Panc1 (cell line): ENCODE measurements at places on chromosomes 1 and 21. TPM values are rescaled to one million over a fixed set of nuclear protein-coding genes. Genes with fewer than 3 reads are reported as not detected.

DNA sequence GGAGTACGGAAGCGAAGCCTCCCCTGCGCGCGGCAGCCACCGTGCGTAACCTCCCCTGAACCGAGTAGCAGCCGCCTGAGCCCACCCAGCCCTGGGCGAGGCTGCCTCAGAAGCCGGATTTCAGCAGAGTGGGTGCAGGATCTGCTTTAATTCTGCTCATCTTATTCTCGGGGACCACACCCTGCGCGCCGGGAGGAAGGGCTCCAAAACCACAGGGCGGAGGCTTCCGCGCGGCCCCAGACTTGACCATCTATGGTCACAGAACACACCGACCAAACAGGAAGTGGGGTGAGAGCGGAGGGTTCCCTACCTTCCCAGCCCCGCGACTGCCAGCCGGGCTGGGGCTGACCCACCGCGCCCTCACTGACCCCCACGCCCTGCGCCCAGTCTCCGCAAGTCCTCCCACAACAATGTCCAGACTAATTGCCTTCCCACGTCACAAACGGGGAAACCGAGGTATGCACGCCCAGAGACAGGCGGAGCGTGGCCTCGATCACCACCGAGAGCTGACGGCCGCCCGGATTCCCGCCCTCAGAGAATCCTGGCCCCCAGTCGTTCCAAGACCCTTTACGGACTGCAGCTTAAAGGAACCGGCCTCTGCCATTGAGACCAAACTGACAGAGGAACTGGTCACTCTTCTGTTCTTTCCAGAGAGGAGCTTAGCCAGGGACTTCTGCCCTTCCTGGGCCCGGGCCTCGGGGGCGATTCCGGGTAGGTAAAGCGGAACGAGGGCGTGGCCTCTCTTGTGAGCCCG is 595 bp upstream of the CAP1 start:
- H3K27ac ChIP-seq = peak overlapping the region; percentile 98
- peaks cover 9% of the 10 kb centered on the region; the same call in 1 of the 2 replicates for H3K36me3 ChIP-seq
- H3K4me3 ChIP-seq = peak overlapping the region; percentile 96
- peak; percentile 73 for DNase-seq

DNA sequence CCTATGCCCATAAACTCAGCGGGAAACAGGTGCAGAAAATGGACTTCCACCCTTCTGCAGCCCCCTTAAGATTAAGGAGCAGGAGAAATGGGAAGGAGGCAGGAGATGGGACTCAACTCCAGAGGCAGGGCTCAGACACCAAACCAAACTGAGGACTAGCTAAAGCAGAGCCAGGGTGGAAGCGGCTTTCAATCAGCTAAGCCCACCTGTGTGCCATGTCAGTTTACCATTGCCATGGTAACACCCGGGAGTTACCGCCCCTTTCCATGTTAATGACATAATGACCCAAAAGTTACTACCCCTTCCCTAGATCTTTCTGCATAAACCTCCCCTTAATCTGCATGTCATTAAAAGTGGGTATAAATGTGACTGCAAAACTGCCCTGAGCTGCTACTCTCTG is 653.5 kb downstream of the PTPRU start:
- H3K36me3 ChIP-seq = no peaks in the 10 kb centered on the region
- no peaks in the 10 kb centered on the region for H3K4me1 ChIP-seq
- DNase-seq = no peak
- peaks cover 2% of the 10 kb centered on the region; the same call in 1 of the 2 replicates for H3K27me3 ChIP-seq
- no peak overlapping the region for H3K27ac ChIP-seq

- H3K4me3 ChIP-seq = no peak overlapping the region
- no peak for DNase-seq
- H3K4me1 ChIP-seq = no peaks in the 10 kb centered on the region
- no peak overlapping the region for H3K27ac ChIP-seq
- no peaks in the 10 kb centered on the region; the same call in 1 of the 2 replicates for H3K36me3 ChIP-seq
- no peaks in the 10 kb centered on the region for H3K27me3 ChIP-seq
Measured at GRCh38 chr1:248787430-248787829, 31.9 kb upstream of the LYPD8 start.

DNA sequence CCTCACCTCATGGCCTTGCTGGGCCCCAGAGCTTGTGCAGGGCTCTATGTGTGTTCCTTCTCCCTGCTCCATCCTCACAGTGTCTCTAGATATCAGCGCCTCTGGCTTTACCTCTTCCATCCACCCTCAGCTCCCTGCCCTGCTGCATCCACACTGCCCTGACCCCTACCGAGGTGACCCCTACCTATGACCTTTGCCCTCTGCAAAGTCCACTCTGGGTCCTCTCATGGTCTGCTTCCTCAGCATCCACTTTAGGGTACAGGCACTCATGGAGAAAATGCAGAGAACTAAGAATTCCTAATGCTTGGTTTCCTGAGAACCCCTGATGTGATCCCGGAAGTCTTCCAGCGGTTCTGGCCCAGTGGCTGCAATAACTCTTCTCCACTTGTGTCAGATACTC is 46.9 kb upstream of the PAXBP1 start:
- no peaks in the 10 kb centered on the region for H3K36me3 ChIP-seq
- DNase-seq = no peak
- H3K27me3 ChIP-seq = no peaks in the 10 kb centered on the region
- H3K4me3 ChIP-seq = no peak overlapping the region
- H3K27ac ChIP-seq = no peak overlapping the region

- H3K4me3 ChIP-seq = no peak overlapping the region
- H3K4me1 ChIP-seq = no peaks in the 10 kb centered on the region
- no peaks in the 10 kb centered on the region for H3K27me3 ChIP-seq
- DNase-seq = no peak
- no peaks in the 10 kb centered on the region for H3K36me3 ChIP-seq
- no peak overlapping the region for H3K27ac ChIP-seq
Measured at GRCh38 chr1:204045430-204045829, 27.5 kb upstream of the SOX13 start.

- no peaks in the 10 kb centered on the region for H3K27me3 ChIP-seq
- no peak overlapping the region for H3K4me3 ChIP-seq
- no peaks in the 10 kb centered on the region for H3K36me3 ChIP-seq
- H3K27ac ChIP-seq = no peak overlapping the region
- no peak for DNase-seq
Measured at GRCh38 chr1:31203215-31203614, 36.5 kb downstream of the NKAIN1 start.

DNA sequence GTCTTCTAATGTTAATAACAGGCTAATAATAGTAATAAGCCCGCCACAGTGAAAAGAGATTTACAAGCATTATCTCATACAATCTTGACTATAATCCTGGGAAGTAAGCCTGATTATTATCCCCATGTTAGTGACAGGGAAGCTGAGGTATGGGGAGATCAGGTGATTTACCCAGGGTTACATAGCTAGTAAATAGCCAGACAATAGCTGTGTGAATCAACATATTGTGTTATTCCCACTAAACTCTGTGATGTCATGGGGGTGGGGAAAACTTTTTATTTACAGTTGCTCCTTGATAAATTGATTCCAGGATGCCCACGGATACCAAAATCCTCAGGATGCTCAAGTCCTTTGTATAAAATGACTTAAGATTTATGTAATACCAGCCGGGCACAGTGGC is 181.9 kb downstream of the LMO4 start:
- H3K36me3 ChIP-seq = no peaks in the 10 kb centered on the region
- H3K27ac ChIP-seq = no peak overlapping the region
- H3K4me3 ChIP-seq = no peak overlapping the region
- no peak for DNase-seq
- H3K4me1 ChIP-seq = no peaks in the 10 kb centered on the region
- H3K27me3 ChIP-seq = no peaks in the 10 kb centered on the region

DNA sequence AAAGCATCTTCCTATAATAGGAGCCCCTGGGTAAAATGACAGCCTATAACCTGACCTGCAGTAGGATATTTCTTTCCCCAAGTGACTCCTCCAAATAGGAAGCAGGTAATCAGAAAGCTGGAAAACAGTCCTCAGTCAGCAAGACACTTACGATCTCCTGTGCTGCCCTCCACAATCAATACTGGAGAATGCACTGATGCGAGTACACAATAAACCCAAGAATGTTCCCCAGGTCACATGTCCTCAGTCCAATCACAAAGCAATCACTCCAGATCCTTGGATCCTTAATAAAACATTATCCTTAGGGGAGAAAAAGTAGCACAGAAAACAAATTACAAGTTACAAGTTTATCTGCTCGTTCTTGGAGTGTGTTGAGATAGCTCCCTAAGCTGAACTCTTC is 233.1 kb downstream of the SLC45A1 start:
- no peaks in the 10 kb centered on the region for H3K36me3 ChIP-seq
- H3K4me3 ChIP-seq = no peak overlapping the region
- no peak overlapping the region for H3K27ac ChIP-seq
- no peak for DNase-seq
- H3K27me3 ChIP-seq = no peaks in the 10 kb centered on the region
- H3K4me1 ChIP-seq = peaks cover 13% of the 10 kb centered on the region

DNA sequence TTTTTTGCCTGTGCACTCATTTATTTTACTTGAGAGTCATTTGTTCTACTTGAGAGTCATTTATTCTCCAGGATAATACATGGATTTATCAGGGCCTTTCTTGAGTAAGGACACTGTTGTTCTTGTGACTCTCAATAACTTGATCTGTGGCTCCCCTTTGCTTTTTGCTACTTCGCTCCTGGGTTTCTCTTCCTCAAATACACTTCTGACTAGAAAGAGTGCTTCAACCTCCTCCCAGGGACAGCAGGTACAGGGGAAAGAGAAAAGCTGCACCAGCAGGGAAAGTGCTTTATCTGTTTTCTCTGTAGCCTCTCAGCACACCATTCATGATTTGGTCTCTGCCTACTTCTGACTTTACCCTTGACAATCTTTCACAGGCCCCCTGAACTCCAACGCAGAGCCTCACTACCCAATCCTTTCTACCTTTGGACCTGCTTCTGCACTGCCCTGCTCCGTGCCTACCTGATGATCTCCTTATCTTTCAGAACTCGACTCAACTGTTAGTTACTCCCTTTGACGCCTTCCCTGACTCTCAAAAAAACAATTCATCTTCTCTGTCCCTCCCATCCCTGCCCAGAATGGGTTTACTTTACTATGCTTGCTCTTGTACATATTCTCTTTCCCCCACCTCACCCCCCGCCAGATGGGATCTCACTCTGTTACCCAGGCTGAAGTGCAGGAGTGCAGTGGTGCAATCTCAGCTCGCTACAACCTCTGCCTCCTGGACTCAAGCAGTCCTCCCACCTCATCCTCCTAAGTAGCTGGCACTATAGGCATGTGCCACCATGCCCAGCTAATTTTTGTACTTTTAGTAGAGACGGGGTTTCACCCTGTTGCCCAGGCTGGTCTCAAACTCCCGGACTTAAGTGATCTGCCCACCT is 15.6 kb upstream of the PIGM start:
- H3K27ac ChIP-seq = no peak overlapping the region
- no peak for DNase-seq
- no peaks in the 10 kb centered on the region for H3K4me1 ChIP-seq
- no peak overlapping the region for H3K4me3 ChIP-seq
- H3K27me3 ChIP-seq = peaks cover 19% of the 10 kb centered on the region

GRCh38 chr1:179288977-179289376 is 4.6 kb upstream of the SOAT1 start:
- H3K4me1 ChIP-seq = peaks cover 11% of the 10 kb centered on the region; the same call in 1 of the 2 replicates
- DNase-seq = no peak
- H3K27ac ChIP-seq = no peak overlapping the region
- no peak overlapping the region for H3K4me3 ChIP-seq
- H3K36me3 ChIP-seq = no peaks in the 10 kb centered on the region

- H3K36me3 ChIP-seq = no peaks in the 10 kb centered on the region
- H3K27ac ChIP-seq = no peak overlapping the region
- H3K4me3 ChIP-seq = no peak overlapping the region
- H3K4me1 ChIP-seq = peaks cover 3% of the 10 kb centered on the region
- DNase-seq = no peak
Measured at GRCh38 chr1:204826970-204827369, 43.7 kb upstream of the NFASC start.

DNA sequence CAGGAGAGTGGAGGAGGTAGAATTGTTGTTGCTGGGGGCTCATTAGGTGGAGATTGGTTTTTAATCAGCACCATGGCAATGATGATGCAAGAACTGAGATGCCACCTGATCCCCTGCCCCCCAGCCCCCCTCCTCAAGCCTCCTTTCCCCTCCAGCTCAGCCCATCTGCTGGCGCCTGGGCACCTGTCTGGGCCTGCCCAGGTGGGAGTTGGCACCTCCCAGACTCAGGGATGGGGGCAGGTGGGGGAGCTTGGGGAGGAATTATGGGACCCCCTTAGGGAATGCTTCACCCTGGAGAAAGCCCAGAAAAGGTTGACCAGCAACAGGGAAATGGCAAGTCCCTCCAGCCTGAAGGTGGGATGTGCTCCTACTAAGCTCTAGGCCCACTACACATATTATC is 1.5 kb upstream of the NHLH1 start:
- no peaks in the 10 kb centered on the region for H3K4me1 ChIP-seq
- DNase-seq = no peak
- H3K36me3 ChIP-seq = no peaks in the 10 kb centered on the region
- no peaks in the 10 kb centered on the region for H3K27me3 ChIP-seq
- no peak overlapping the region for H3K27ac ChIP-seq

GRCh38 chr1:27322569-27323240 is 742 bp downstream of the TMEM222 start:
- peak overlapping the region; percentile 98 for H3K27ac ChIP-seq
- peaks cover 10% of the 10 kb centered on the region; the same call in 1 of the 2 replicates for H3K36me3 ChIP-seq
- peaks cover 11% of the 10 kb centered on the region; the same call in 1 of the 2 replicates for H3K4me1 ChIP-seq
- no peak for DNase-seq
- no peaks in the 10 kb centered on the region for H3K27me3 ChIP-seq
- H3K4me3 ChIP-seq = peak overlapping the region; percentile 100

DNA sequence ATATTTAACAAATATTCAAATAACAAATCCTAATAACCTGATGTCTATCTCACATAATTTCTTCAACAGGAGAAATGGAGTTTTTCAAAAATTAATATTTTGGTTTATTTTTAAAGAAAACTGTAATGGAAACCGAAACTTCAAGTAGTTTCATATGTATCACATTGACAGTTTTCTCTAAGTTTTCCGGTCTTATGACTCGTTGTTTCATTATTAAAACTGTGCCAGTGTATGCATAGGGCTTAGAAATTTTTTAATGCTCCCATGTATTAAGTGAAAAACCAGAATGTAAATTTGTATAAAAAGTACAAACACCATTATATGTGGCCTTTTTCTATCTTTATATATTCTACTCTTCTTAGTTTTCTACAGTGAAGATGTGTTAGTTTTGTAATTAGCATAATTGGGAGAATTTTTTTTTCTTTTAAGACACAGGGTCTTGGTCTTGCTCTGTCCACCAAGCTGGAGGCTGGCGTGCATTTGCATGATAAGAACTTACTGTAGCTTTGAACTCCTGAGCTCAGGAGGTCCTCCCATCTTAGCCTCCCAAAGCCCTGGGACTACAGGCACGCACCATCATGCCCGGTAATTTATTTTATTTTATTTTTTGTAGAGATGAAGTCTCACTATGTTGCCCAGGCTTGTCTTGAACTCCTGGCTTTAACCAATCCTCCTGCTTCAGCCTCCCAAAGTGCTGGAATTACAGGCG is 43.9 kb upstream of the SAMSN1 start:
- no peak overlapping the region for H3K4me3 ChIP-seq
- H3K27ac ChIP-seq = no peak overlapping the region
- DNase-seq = no peak
- no peaks in the 10 kb centered on the region for H3K27me3 ChIP-seq
- no peaks in the 10 kb centered on the region for H3K36me3 ChIP-seq

Gene DDAH1
- total RNA-seq = 85.4 TPM

Gene TSACC
- total RNA-seq = 3.6 TPM

Gene NBPF6
- not detected for total RNA-seq

Gene HLX
- 0.39 TPM for total RNA-seq

Gene SELENBP1
- total RNA-seq = 5.9 TPM

Gene BCL2L15
- 0.10 TPM for total RNA-seq
